H9 (cell line): ENCODE measurements at places on chromosomes 1 and 21.

DNA sequence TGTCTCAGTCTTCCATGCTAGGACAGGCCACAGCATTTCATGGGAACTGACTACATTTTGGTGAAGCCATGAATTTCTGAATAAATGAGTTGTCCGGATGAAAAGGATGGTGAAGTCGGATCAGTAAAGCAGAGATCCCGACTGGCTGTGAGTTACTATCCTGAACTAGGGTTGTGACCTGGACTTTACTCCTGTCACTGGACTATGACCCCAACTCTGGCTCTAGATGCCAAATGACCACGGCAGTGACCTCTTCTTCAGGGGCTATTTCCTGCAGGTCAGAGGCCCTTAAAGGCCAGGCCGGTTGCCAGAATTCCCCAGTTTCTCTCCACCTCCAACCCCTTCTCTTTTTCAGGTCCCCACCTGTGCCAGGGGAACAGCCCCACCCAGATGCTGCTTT is 1.7 kb upstream of the NECTIN4 start:
- DNase-seq, result no peak

DNA sequence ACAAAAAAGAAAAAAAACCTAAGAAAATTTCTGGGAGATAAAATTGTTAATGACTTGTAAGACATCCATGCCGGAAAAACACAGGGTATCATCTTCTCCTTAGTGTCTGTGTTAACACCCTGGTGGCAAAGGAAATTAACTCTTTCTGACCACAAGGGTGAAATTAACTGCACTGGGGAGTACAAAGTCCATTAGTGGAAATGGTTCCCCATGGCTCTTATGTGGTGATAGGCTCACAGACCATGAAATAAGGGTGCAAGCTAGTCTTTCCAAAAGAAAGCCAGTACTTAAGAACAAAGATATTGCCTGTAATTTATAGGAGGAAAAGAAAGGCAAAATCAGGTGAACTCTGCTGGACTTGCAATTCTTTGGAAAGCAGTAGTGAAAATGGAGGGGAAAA is 185.4 kb downstream of the LRRIQ3 start:
- DNase-seq, result no peak

GRCh38 chr1:172647110-172647564 is 11.8 kb upstream of the FASLG start:
- DNase-seq, result no peak

- DNase-seq, result peak; percentile 65
These were observed 242.4 kb upstream of the RAB4A start for GRCh38 chr1:229028544-229028943.

GRCh38 chr1:150563340-150564038 is 14.3 kb downstream of the ADAMTSL4 start:
- no peak for DNase-seq

GRCh38 chr1:230308039-230308438 is 118.1 kb downstream of the PGBD5 start:
- no peak for DNase-seq

GRCh38 chr1:212401838-212402582 is 12.7 kb downstream of the PACC1 start:
- DNase-seq, result no peak

DNA sequence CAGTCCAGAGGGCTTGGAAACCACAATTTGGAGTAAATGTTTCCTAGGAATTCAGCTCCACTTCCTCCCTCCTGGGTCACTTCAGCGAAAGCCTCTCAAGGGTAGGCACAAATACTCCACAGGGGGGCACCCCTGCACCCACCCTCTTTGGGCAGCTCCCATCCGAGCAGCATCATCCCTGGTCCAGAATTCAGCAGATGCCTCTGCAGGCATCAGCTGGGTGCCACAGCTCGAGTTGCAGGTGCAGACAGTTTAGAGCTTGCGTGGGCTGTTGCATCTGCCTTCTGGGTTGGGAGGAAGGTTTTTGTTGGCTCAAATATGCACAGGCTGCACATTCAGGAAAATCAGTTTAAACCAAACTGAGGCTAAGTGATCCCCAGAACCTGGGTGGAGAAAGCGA is 25.0 kb downstream of the KANK4 start:
- peak; percentile 59 for DNase-seq

GRCh38 chr1:215617979-215618378 is 50.9 kb downstream of the KCTD3 start:
- no peak for DNase-seq

DNA sequence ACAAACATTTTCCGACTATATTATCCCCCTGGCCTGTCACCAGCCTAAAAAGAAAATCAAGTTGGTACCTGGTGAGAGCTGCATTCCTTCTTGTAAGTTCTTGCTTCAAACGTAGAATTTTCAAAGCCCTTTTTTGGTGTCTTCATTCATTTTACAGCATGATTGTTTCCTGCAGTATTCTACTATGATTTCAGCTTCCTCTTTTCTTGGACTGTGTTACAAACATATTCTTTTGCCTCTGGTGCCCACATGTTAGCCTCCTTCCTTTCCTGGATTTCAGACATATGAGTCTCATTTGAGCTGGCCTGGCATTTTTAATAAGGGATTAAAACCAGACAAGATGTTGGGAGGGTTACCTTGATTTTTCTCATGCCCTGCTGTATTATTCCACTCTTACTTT is 142.5 kb downstream of the PIGK start:
- DNase-seq, result no peak

- DNase-seq, result no peak
These were observed 88.0 kb upstream of the SLFNL1 start for GRCh38 chr1:41109310-41110197.

DNA sequence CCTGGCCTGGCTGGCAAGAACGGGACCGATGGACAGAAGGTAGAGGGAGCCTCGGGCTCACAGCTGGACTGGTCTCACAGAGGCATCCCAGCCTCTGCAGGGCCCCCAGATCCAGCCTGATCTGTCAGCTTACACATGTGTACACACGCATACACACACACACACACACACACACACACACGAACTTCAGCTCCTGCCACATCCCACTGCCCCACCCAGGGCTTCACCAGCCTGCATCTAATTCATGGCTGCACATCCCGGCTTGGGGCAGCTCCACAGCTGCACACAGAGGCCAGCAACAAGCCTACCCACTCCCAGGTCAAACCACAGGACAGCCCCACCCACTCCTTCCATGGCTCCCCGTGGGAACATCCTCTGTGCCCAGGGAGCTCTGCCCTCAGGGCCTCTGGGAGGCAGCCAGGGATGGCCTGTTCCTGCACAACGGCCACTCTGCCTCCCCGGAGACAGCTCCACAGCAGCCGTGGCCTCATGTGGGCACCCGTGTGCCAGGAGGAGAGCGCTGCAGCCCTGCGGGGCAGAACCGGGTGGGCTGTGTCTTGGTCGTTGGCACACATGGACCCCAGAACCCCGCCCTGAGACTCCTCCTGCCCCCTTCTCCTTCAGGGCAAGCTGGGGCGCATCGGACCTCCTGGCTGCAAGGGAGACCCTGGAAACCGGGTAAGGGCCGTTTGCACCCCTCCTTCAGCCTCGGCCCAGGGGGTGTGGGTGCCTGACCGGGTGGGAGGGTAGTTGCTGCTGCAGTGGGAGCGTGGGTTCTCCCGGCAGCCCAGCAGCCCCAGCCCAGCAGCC is 19.1 kb downstream of the COL6A2 start:
- peak; percentile 23 for DNase-seq

- DNase-seq, result no peak
These were observed 52.2 kb downstream of the ZBTB40 start for GRCh38 chr1:22503721-22504410.

- DNase-seq, result peak; percentile 71
These were observed 12.9 kb upstream of the KCNE1 start for GRCh38 chr21:34524646-34525601.

DNA sequence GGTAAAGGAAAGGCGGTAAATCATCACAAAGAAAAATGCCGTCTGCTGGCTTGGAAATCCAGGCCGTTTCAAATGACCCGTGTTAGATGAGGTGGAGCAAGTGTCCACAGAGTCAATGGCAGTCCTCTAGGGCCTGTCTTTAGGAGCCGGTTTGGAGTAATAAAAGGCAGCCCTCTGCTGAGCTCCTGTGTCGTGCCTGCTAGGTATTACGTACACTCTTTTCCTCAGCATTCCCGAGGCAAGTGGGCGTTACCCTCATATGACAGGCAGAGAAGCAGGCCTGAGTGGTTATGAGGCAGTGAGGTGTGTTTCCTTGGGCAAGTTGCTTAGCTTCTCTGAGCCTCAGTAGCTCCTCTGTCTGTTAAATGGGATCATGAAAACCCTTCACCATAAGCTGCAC is 7.7 kb downstream of the NENF start:
- DNase-seq, result no peak

GRCh38 chr1:195306281-195306680 is 1302.0 kb downstream of the KCNT2 start:
- DNase-seq, result no peak

DNA sequence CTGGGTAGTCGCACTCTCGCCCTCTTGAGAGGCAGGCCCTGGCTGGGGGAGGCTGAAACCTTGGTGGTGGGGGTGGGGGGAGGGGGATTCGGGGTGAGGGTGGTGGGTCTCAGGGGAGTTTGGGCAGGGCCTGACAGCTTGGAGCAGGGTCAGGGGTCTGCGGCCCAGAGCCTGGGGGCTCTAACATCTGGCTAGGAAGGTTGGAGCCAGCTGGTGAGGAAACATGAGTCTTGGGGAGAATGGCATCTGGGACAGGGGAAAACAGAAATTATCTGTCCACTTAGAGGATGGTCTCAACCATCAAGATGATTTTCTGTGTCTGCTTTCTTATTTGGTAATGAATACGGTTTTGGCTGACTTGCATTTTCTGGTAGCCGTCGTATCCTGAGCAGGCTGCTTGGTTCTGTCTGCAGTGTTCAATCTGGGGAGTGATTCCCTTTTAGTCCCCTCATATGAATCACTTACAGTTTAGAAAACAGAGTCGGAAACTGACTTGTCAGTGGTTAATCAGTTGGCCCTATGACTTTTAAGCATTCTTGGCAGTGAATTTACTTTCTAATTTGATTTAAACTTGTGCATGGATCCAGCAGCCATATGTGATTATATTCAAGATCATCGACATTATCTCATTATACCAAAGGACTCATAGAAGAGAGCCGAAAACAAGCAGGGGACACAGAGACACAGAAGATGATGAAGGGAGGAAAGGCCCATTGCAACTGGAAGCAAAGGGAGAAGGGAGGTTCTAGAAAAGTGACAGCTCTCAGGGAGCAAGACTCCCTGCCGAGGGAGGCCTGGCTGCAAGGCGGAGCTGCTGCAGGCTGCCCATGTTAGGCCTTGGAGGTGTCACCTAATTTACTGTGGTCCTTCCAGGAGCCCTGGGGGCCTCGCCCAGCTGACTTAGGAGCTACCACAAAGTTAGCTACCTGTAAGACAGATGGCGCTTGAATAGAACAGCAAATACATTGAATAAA is 237.6 kb downstream of the SDCCAG8 start:
- no peak for DNase-seq

DNA sequence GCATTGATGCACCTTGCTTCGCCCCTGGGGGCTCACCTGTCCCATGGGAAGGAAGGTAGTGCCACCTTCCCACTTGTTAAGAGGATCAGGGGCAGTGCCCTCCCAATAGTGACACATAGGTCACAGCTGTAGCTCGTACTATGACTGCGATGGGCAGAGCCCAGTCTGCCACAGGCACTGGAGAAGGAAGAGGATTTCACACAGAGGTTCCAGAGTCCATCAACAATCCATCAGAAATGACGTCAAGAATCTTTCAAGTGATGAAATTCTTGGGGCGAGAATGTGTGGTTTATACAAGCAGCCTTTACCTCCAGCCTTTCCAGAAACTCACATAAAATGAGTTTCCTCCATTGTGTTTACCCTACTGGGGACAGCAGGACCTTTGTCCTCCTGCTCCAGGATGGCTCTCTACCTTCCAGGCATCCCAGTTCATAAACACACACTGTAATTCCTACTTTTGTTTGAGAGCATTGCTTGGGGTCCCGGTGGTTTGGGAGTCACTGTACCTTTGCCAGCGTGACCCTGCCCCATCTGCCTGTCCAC is 260.6 kb upstream of the VAMP3 start:
- DNase-seq, result no peak

GRCh38 chr1:209427811-209428210 is 155.7 kb upstream of the CAMK1G start:
- peak; percentile 74 for DNase-seq

- DNase-seq, result peak; percentile 65
These were observed 3.0 kb downstream of the ARTN start for GRCh38 chr1:43936431-43937151.

DNA sequence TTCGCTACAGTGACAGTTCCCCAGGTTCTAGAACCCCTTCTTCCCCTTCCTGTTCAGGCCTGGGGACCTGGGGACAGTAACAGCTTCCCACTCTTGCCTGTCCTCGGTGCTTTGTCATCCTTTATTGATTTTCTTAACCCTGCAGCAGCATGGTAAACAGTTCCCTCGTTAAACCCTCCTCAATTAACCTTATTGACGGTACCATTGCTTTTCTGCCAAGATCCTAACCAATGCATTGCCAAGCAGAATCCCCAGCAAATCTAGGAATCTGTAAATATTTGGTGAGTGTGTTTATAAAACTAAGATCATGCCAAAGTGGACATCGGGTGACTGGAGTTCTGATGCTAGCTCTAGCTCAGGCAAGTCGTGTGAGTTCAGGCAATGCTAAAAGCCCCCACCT is 99.6 kb upstream of the KAZN start:
- no peak for DNase-seq

DNA sequence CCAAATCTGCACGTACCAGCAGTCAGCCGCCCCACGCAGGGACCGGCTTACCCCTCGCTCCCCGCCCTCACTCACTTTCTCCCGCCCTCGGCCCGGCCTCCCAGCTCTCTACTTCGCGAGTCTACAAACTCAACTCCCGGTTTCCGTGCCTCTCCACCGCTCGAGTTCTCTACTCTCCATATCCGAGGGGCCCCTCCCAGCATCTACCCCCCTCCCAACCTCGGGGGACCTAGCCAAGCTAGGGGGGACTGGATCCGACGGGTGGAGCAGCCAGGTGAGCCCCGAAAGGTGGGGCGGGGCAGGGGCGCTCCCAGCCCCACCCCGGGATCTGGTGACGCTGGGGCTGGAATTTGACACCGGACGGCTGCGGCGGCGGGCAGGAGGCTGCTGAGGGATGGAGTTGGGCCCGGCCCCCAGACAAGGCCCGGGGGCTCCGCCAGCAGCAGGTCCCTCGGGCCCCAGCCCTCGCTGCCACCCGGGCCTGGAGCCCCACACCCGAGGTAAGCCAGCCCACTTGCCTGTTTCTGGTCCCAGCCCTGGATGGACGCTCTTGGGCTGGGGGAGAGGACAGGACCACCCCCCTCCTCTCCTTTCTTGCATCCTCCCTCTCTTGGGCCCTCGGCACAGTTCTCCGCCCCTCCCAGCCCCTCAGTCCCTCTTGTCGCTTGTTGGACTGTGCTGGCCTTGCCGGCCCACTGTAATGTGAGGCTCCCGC is at the start of gene ARTN:
Gene ARTN, plus strand, starts transcription at position 416 of the 715 bp plus-strand sequence. CDS start 1,856 bp downstream, outside the sequence.
- peak; percentile 85 for DNase-seq
